ENCODE measurements at places on chromosomes 5 and 9.
A peak's percentile ranks its signal among the peaks of the same experiment; 100 is the strongest.

DNA sequence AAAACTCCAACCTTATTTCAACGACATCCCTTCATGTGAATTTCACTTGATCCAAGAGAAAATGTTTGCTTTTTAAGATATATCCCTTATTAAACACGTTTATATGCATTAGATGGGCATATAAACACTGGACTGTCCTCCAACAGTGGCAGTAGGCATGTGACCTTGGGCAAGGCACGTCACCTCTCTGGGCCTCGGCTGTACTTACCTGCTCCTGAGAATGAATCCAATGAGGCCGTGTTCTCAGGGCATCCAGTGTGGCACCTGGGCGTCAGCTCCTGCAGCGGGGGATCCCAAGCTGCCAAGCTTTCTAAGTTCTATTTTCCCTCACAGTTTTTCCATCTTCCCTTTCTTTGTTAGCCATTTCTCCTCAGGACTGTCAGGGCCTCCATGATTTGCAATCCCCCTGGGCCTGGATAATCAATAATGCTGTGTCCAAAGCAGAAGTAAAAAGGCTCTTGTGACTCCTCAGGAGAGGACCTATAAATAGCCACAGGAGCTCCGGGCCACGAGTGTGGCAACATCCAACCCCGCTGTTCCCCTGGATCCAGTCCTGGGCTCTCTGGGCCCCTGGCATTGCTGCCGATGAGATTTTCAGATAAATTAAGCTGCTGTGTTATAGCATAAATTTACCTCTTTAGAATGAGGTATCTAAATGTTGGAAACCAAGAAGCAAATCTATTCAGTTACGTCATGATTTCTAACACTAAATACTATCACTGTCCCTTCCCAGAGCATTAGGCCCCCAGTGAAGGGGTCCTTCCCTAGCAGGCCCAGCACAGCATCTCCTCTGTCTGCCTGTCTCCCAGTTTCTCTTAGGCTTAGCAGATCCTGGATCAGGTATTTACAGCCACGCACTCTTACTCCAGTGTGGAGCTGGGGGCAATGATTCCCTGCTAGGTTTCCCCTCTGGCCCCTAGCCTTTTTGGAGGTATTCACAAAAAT lies 76.8 kb downstream of the PTPN3 start:
- no peak for DNase-seq

DNA sequence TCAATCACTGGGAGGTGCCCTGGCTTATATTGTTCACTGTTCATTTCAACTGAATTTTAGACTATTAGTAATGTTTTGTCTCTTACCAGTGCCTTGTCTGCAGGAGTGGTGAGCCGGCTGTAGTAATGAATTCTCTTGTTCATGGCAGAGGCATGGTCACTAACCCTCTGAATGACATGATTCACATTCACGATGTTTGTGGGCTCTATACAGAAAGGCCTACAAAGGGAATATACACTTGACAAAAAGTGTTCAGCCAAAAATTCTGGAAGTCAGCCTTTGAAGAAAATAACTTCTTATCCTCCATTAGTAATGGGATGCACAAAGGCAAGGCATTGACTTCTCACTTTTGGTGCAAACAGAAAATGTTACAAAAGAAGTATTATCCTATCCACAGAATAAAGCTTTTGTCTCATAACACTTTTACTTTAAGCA lies 39.6 kb downstream of the SLC38A9 start:
- peak; percentile 12 for DNase-seq

- no peak for DNase-seq
Measured at GRCh38 chr5:168048486-168048885, 243.0 kb upstream of the WWC1 start.

- no peak for DNase-seq
Measured at GRCh38 chr9:113966394-113966793, 90.3 kb downstream of the ZNF618 start.

DNA sequence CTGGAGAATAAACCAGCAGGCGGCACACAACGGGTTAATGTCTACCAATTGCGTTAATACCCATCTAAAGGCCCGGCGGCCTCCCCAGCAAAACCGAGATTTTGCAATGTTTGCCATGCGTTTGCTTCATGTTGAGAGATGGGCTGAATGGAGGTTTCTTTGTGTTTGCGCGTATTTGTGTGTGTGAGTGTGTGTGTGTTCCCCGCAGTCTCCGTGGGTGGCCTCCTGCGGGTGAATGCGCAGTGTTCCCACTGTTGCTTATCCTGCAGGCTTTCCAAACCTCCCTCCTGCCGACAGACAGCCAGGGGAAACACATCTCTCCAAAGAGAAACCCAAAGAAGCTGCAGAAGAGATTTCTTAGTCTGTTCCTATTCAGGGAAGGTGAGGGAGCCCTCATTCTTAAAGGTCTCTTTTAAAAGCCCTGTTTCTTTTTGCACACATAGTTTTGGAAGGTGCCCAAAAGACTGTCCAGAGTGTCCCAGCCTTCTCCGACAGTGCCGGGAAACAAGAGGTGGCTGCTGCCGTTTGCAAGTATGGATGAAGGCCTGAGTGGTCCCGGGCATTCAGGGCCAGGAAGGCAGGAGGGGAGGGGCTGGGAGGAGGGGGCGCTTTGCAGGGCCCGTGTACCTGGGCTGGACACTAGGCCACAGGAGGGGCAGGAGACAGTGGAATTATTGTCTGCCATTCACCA lies 103.8 kb upstream of the ERCC6L2 start:
- peak; percentile 76 for DNase-seq

- DNase-seq: no peak
Measured at GRCh38 chr5:169218176-169218575, 82.8 kb downstream of the SLIT3 start.

- DNase-seq: no peak
Measured at GRCh38 chr5:92370032-92370431, 986.9 kb upstream of the ARRDC3 start.

- peak; percentile 60 for DNase-seq
Measured at GRCh38 chr9:130036099-130036498, 6.9 kb downstream of the FNBP1 start.

- peak; percentile 78 for DNase-seq
Measured at GRCh38 chr5:132947671-132948070, 15.8 kb downstream of the AFF4 start.

DNA sequence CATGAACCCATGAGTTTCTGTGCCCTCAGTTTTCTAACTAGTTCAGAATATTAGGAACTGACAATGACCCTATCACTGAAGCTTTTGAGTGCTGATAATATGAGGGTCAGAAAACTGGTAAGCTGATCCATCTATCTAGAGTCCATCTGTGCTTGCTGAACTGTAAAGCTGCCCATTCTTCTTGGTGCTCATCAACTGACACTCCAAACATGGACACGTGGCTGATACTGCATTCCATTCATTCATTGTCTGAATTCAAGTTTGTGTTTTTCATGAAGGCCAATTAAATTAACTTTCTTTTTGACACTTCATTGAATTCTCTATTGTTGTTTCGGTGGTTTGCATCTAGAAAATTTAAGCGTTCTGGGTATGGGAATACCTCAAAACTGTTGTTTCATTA lies 17.6 kb downstream of the NREP start:
- DNase-seq: peak; percentile 43

- peak; percentile 71 for DNase-seq
Measured at GRCh38 chr5:39650008-39650762, 225.4 kb upstream of the DAB2 start.

DNA sequence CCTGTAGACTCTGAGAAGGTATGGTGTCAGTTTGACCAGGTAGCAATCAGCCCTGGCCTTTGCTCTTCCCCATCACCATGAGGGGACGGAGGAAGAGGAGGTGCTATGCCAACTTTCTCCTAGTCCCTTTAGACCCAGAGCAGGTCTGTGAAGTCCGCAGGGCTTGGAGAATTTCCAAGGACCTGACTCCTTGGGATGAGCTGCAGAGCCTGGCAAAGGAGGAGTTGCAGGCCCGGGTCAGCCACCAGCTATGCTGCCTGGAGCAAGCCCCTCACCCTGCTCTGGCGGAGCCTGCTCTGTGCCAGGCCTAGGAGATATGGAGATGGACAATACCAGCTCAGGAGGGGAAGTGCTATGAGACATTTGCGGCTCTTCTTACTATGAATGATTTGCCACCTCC lies 188.3 kb downstream of the CDK5RAP2 start:
- DNase-seq: no peak

- peak; percentile 44 for DNase-seq
Measured at GRCh38 chr9:76591256-76591950, 132.4 kb downstream of the GCNT1 start.

- DNase-seq: no peak
Measured at GRCh38 chr9:137879566-137880150, 2.1 kb downstream of the CACNA1B start.

- DNase-seq: no peak
Measured at GRCh38 chr5:77844623-77845323, 68.6 kb upstream of the TBCA start.

- no peak for DNase-seq
Measured at GRCh38 chr9:110590816-110591215, 11.3 kb upstream of the SVEP1 start.

DNA sequence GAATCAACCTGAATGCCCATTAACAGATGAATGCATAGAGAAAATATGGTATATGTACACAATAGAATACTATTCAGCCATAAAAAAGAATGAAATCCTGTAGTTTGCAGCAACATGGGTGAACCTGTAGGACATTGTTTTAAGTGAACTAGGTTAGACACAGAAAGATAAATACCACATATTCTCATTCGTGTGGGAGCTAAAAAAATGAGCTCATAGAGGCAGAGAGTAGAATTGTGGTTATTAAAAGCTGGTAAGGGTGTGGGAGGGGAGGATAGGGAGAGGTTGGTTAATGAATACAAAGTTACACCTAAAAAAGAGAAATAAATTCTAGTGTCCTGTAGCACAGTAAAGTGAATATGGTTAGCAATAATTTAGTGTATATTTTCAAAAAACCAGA lies 23.5 kb downstream of the PTTG1 start:
- no peak for DNase-seq

- no peak for DNase-seq
Measured at GRCh38 chr9:20030671-20031070, 241.8 kb upstream of the SLC24A2 start.

DNA sequence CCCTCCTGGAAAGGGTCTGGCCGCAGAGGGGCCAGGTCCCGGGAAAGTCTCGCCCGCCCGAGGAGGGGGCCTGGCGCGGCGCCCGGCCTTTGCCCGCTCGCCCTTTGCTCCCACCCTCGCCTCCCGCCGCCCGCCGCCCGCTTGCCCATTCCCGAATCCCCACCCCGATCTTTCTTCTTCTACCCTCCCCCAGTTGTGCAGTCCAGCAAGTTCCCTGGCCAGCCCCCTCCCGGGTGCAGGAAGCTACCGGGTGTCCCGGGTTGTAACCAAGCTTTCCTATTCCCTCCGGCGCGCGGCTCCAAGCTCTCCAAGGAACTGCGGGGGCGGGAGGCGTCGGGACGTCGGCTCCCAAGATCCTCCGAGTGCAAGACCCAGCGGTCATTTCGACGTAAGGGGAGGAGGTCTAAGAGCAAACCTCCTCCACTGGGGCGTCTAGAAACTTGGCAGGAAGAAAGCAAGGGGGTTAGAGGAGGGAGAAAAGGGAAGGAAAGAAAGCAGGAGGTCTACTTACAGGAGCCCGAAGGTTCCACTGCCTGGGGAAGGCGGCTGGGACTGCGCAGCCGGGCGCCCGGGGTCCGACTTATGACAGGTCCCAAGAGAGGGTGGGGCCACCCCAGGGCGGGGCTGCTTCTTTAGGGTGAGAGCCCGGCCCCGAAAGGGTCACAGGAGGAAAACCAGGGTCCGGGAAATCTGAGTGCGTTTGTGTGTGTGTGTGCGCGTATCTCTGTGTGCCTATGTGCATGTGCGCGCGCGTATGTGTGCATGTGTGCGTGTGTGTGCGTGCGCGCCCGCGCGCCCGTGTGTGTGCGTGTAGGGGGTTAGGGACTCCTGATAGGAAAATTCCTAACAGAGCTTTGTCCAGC lies at the start of gene PTGR1:
Gene PTGR1, minus strand, starts transcription at position 556 of the 863 bp plus-strand sequence. CDS start 2,225 bp downstream, outside the sequence.
- peak; percentile 85 for DNase-seq

DNA sequence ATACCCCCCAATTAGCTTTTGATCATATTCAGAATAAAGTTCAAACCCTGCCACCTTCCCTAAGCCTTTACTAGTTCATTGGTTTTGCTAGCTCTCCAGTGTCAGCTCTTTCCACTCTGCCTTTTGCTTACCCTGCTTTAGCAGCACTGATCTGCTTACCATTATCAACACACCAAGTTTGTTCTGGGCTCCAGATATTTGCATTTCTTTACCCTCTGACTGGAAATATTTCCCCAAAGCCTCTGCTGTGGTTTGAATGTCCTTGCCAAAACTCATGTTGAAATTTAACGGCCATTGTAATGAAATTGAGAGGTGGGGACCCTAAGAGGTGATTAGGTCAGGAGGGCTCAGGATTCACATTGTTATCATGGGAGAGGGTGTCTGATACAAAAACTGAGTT lies 99.5 kb downstream of the GCNT1 start:
- DNase-seq: no peak

GRCh38 chr5:4081466-4081865 lies 485.8 kb downstream of the IRX1 start:
- DNase-seq: no peak

Measured in fibroblast of skin of scalp (primary cell).